NCI-H2107 (cell line): ENCODE measurements at places on chromosomes 12 and 14.

DNA sequence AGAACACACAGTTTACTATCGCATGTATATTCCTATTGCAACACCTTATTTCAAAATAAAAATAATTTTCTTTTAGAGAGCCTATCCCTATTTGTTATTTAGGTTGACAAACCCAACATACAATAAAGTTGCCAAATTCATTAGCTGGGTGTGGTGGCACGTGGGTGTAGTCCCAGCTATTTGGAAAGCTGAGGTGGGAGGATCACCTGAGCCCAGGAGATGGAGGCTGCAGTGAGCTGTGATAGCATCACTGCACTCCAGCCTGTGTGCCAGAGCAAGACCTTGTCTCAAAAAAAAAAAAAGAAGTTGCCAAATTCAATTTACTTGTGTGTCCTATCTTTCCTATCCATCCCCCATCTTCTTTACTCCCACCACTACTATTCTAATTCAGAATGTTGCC, 23.9 kb downstream of the DENND5B start:
- no peak for DNase-seq

DNA sequence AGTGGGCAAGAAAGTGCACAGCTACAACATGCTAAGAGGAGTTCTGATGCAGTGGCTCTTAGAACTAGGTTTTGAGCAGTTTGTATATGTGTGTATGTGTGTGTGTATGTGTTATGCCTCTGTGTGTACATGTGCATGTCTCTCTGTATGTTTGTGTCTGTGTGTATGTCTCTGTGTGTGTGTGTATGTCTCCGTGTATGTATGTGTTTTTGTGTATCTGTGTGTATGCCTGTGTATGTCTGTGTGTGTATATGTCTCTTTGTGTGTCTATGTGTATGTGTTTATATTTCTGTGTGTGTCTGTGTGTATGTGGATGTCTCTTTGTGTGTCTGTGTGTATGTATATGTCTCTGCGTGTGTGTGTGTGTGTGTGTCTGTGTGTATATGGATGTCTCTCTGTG, 139.6 kb downstream of the C12orf75 start:
- no peak for DNase-seq

- no peak for DNase-seq
These were observed 65.0 kb upstream of the ARHGAP5 start for GRCh38 chr14:32012062-32012461.

- DNase-seq: no peak
These were observed 146.0 kb upstream of the RPH3A start for GRCh38 chr12:112645586-112645985.

- no peak for DNase-seq
These were observed 266.9 kb downstream of the DUSP6 start for GRCh38 chr12:89085421-89085820.

DNA sequence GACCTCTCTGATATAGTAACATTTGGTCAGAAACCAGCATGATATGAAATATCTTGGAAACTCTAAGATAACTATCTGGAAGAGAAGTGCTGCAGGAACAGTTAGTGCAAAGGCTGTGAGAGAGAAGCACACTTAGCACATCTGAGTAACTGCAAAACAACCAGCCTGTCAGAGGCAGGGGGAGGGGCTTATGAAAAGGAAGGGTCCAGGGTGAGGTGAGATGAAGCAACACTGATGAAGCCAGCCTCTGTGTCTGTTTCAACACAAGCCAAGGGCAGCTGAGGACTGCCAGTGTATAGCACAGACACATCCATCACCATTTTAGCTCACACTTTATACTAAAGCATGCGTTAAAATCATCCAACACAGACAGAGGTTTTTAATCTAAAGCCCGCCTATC, 37.4 kb upstream of the OVCH1 start:
- no peak for DNase-seq

DNA sequence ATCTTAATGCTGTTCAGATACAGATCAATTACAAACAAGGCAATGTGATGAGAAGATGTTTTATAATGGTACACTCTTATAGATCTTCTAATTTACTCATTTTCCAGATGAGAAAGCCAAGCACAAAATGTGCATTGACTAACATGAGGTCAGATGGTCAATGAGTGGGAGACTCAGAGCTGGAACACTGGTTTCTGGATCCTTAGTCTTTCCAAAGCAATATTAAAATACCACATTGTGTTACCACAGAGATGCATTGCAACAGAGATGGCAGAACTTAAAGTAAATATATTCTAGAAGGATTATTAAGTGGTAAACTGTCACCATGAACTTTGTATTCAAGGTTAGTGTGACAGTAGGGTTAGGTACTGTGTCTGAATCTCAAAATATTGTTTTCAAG, 113.6 kb downstream of the SLC15A5 start:
- no peak for DNase-seq

DNA sequence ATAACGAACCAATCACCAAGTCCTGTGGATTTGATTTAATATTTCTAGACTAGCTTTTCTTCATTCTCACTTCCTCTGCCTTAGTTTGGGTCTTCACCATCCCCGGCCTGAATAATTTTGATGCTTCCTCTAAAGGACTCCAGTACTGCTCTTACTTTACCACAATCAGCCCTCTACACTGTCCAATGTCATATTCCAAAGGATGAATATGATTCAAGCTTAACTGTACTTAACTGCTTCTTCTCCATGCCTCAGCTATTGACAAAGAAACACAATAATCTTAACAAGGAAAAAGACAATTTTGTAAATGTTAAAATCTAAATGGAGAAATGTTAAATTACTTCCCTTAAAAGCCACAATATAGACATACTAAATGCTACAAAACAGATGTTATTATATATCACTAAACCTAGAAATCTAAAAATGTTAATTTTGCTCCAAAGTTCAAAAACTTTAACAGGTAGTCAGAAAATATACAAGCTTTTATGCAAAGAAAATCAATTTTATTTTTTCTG, 70.2 kb downstream of the STXBP6 start:
- DNase-seq: no peak

- DNase-seq: no peak
These were observed 50.1 kb upstream of the KCNA1 start for GRCh38 chr12:4859478-4860210.

GRCh38 chr12:46934374-46935111, 108.7 kb upstream of the SLC38A4 start:
- DNase-seq: no peak

DNA sequence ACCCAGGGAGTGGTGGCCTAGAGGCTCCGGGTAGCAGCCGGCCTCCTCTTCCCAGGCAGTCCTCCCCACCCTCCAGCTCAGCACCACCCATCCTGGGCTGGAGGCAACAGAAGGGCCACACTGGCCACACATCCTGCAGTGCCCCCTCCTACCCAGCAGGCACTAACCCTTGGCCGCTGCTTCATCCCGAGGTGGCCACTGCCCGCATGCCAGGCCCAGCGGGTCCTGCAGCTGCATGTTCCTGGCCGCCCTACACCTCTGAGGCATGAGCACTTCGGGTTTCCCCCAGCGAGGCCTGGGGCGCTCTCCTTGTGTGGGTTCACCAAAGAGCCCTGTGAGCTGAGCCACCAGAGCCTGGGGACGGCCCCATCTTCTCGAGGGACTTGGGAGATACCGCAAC, 61.4 kb downstream of the CCNK start:
- no peak for DNase-seq

DNA sequence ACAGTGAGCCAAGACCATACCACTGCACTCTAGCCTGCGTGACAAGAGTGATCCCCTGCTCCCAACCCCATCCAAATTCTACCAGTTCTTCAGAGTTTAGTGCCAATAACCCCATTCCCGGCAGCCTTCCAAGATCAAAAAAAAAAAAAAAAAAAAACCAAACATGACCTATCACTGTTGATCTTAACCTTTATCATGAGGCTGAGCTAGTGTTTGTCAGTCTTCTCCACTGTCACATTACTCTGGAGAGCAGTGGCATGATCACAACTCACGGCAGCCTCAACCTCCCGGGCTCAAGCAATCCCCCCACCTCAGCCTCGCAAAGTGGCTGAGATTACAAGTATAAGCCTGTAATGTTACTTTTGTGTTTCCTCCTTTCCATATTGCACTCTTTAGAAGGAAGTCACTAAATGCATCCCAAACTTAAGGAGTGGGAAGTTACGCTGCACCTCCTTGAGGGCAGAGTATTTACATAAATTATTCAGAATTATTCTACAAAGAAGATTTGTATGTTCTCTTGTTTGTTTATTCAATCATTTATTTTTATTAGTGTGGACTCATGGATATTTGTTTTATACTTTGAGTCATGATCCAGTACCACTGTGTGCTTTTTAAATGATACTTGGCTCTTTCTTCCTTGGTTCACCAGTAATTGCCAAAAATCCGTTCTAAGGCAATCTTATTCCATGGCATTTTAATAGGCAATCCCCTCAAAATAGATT, 31.5 kb upstream of the FAM222A start:
- DNase-seq: no peak

GRCh38 chr12:59168647-59169046, 248.3 kb upstream of the LRIG3 start:
- no peak for DNase-seq

DNA sequence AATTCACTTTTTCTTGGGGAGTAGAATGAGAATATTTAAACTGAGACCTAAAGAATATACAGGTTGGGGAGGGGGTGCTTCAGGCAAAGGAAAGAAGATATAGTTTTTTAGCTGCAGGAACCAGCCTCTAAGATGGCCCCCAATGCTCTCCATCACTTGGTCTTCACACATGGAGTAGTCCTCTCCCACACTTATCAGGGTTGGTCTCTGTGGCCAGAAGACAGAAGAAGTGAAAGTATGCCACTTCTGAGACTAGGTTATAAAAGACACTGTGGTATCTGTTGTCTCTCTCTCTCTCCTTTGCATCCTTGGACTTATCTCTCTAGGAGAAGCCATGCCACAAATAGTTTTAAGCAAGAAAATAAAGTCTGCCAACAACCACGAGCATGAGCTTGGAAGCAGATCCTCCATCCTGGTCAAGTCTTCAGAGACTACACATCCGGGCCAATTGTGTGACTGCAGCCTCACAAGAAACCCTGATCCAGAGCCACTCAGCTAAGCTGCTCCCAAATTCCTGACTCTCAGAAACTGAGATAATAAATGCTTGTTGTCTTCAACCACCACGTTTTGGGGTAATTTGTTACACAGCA, 18.0 kb downstream of the PUS7L start:
- no peak for DNase-seq

DNA sequence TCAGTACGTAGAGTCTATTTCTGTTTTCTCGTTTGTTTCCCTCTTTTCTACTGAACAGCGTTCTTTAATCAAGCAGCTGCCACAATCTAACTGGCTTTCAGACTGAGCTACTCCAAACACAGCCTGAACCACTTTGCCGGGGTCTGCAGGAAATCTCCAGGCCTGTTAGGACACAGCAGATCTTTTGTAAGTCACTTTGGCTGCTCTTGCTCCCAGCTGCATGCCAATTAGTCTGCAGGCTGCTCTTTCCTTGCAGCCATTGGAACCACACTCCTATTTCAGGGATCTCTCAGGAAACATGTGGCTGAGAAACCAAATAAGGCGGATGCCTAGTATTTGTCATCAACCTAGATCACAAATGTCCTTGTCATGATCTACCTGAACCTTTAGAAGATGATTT, 73.6 kb downstream of the TMTC1 start:
- peak; percentile 70 for DNase-seq

GRCh38 chr12:117367006-117367638, 5.7 kb upstream of the NOS1 start:
- DNase-seq: peak; percentile 92

- DNase-seq: no peak
These were observed 45.2 kb downstream of the MLXIP start for GRCh38 chr12:122123761-122124145.

DNA sequence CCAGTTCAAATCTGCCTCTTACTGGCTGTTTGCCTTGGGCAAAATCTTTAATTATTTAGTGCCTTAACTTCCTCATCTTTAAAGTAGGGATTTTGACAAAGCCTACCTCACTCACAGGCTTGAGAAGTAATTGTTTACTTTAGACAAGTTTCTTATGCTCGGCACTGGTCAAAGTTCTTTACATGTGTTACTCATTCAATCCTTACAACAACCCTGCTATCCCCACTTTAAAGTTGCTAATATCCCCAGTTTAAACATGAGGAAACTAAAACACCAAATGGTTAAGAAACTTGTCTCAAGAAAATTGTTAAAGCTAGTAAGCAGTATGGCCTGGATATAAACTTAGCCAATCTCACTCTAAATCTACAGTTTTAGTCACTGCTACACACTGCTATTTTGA, 204.0 kb upstream of the AVPR1A start:
- DNase-seq: no peak
